Iris pigment epithelial cell (primary cell): ENCODE measurements at places on chromosomes 6 and 20.

DNA sequence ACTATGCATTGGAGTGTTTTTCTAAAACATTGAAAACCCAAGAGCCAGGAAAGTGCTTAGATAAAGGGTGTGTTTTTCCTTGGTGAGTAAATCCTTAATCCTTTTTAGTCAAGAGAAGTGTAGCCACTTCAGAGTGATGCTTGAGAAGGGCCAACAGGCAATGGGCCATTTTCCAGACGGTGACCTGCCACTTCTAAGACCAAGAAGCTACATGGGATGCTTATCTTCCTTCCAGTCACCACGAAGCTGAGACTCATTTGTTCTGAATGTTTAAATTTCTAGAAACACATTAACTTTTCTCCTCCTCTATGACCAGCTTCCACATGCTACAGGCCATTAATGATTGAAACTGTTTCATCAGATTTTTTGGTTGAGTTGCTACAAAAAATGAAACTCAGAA, 34.4 kb upstream of the NHSL1 start:
- DNase-seq, result no peak

DNA sequence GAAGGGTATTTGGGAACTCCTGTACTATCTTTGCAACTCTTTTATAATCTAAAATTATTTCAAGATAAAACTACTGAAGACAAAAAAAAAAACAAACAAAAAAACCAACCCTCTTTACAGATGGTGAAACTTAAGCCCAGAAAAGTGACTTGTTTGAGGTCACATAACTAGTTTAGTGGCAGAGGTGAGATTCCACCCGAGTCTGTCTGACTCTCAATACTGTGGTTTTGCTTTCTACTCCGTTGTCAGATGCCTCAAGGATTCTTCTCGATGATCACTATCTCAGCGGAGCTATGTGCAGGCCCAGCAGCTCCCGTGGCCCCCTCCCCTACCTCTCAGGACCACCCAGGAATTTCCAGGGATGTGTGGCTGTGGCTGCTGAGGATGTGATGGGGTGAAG, 36.1 kb upstream of the KCNB1 start:
- no peak for DNase-seq

DNA sequence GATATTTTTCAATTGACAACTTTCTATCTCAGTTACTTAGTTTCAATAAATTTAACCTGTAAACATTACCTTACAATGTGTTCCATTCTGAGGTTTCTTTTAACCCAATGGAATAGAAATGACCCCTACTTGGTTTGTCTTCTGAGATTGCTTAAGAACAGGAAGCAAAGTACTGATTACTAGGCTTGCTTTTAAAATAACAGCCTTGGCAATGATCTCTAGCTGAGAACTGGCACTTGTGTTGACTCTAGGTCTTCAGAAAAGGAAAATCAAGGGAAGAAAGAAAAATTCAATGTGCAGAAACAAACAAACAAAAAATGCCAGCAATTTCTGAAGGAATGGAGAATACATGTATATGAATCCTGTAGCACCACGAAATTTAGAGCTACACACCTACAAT, 66.1 kb downstream of the SYNE1 start:
- peak; percentile 71 for DNase-seq

DNA sequence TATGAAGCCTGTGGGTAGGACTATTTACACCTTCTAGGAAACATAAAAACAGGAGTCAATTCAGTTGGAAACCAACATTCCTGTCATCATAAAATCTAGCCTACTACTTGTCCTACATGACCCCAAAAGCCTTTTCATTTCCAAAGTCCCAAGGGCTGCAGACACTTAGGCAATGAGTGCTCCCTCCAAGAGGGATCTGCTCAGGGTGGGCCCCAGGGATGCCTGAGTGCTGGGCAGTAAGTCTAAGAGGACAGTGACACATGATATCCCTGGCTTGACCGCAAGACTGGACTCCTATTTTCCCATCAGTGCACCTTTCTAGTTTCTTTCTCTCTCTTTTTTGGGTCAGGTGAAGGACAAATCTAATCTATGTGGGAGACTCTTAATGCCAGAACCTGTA, 1101.3 kb downstream of the GRIK2 start:
- no peak for DNase-seq

DNA sequence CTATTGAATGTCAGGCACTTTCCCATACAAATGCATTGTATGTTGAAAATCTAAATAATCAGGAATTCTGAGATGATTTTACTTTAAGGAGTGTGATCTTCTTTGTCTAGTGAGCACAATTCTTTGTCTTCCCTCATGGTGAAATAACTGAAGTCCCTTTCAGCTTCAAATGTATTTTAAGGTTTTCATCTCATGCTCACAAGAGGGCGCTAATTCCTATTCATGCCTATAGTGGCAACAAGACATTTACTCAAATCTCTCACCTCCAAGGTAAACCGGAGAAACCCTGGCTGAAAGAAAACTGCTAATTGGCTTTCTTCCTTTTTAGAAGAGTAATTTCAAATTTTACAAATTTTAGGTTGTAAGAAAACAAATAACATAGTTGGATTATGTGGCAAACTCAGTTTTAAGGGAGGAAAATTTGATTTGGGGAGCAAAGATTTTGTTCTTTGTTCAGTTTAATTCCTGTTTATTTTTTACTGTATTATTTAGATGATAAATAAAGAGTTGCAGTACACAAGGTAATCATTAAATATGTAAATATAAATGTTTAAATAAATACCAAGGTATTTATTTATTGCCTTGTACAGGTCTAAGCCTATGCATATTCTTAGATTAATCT, 69.1 kb downstream of the SLC35F1 start:
- peak; percentile 42 for DNase-seq

GRCh38 chr6:135299256-135299655, 118.1 kb downstream of the MYB start:
- peak; percentile 90 for DNase-seq

- peak; percentile 36 for DNase-seq
These were observed 191.9 kb downstream of the MOXD1 start for GRCh38 chr6:132209351-132209750.

DNA sequence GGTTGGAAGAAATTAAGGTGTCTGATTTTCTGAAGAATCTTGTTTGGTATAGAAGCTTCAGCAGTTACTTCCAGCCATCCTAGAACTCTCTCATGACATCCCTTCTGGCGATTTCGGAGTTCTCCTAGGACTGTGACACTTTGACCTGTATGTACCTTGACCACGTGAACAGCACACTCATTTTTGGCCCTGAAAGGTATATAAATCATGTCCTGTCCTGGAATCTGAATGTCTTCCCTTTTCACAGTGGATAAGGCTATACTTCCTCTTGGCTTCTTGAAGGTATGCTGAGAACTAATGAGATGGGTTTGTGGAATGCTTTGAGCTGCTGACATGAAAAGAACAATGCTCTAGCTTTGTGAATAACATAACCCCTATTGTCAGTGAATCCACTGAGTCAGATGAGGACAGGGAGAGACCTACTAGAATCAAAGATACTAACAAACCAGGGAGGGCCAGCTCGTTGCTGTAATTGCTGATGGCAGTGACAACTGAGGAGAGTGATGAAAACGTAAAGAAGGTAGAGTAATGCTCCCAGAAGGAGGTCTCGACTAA, 6.0 kb upstream of the ZDHHC14 start:
- DNase-seq, result peak; percentile 3

GRCh38 chr6:90136837-90137568, 159.6 kb downstream of the BACH2 start:
- DNase-seq, result no peak

DNA sequence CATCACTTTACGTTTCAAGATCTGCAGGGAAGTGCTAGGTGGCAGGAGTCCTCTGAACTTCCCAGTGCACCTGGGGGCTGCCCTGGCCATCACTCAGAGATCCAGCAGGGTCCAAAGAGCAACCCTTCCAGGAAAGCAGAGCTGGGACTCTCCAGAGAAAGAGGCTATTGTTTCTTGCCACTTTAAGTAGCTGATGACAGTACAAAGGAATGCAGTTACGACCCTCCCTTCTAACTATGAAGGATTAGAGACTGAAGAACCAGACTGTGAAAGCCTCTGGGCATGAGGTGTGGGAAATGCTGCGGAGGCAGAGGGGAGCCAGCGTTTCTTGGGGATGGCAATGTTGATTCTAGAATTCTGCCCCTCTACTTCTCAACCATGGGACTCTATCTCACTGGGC, 189.1 kb upstream of the SUPT3H start:
- peak; percentile 50 for DNase-seq

DNA sequence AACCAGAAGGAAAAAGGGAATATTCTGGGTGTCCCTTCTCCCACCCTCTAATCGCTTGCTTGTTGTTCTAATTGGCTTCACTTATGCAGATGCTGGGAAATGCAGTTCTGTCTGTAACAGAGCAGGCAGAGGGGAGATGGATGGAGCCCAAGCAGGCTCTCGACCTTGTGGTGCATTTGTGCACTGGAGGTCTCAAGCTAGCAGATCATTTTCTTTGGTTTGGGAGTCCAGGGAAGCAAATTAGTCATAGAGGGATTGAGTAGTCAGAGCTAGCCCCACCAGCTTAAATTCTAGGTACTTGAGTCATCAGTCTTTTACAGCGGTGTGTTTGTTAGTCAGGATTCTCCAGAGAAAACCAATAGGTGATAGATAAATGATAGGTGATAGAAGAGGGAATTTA, 234.7 kb upstream of the ECI2 start:
- DNase-seq, result peak; percentile 96

GRCh38 chr20:63246490-63247288, 7.6 kb downstream of the NKAIN4 start:
- no peak for DNase-seq

GRCh38 chr20:53914091-53914780, 156.2 kb downstream of the BCAS1 start:
- peak; percentile 44 for DNase-seq

GRCh38 chr6:138468320-138469015, 30.8 kb downstream of the NHSL1 start:
- peak; percentile 81 for DNase-seq

DNA sequence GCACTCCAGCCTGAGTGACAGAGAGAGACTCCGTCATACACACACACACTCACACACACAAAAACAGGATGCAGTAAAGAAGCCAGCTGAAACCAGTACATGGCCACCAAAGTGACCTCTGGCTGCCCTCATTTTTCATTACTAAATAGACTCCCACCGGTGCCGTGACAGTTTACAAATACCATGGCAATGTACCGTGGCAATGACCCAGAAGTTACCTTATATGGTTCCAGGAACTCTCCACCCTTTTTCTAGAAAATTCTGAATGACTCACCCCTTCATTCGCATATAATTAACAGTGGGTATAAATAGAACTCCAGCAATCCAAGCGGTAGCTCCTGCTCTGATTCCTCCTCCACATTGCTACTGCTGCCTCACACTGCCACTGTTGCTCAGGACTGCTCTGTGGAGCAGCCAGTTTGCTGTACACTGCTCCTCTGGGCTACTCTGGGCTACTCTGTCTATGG, 57.7 kb downstream of the SNX5 start:
- DNase-seq, result peak; percentile 88

DNA sequence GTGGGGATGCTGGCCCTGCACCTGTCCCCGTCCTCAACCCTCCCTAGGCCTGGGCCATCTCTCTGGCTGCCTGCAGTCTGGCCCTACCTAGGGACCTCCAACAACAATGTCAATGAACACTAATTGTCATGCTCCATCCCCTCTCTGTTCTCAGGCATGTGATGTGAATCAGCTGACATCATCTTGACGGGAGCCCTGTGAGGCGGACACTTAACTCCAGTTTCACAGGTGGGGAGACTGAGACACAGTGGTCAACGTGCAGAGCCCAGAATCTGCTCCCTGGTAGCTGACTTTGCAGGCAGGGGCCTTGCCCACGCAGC, 762 bp upstream of the TCEA2 start:
- no peak for DNase-seq

DNA sequence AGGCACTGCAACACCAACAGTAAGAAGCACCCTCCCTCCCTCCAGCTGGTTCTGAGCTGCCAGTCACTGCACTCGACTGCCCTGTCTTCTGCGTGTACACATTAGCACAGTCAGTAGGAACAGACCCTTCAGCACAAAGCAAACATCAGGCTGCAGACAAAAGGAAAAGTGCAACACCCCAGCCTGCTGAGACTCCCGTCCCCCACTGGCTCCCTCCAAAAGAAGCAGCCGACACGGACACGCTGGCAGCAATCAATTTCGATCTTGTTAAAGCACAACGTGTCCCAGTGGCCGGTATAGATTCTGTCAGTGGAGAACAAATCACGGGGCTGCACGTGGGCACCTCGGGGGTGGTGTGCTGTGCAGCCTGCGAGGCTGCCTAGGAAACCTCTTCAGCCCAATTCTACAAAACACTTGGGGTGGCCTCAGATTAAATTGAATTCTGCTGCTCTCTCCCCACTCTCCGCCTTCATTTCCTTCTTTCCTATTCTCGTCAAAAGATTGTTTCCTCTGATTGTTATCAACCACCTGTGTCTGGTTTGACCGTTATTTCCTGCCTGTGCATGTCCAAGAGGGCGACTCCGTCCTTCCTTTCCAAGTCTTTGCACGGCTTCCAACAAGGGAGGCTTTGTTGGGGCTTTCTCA, 38.7 kb downstream of the TRAF3IP2 start:
- peak; percentile 27 for DNase-seq

- DNase-seq, result peak; percentile 4
These were observed 435.7 kb upstream of the FKBP1C start for GRCh38 chr6:62775427-62776022.

DNA sequence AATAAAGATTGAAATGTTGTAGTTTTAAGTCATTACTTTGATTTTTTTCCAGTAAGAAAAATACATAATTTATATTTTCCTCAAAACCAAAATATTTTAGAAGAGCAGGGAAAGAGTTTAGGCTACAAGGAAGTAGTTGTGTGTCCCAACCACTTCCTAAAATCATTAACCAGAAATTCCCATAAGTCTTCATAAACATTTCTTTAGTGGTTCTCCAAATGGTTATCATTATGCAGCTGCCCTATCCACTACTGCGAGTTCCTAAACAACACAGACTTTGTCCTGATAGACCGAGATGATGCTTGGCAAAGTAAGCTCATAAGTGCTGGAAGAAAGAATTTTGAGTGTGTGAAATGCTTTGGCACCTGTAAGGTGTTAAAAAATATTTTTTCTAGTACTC, 93.6 kb downstream of the ARMC2 start:
- DNase-seq, result no peak

DNA sequence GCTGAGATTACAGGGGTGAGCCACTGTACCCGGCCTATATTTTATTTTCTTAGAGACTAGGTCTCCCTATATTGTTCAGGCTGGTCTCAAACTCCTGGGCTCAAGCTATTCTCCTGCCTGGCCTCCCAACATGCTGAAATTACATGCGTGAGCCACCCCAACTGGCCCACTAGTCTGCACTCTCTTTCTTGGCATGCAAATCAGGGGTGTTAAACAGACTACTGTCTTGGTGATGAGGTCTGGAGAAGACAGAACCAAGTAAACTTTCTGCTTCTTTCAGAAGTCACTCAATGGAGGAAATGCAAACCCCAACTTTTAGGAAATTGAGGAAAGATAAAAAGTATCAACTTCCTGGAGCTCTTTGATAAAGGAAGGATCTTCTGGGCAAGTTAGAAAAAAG, 8.0 kb upstream of the TUBB2B start:
- no peak for DNase-seq

GRCh38 chr6:67102743-67103142, 1395.7 kb upstream of the EYS start:
- peak; percentile 9 for DNase-seq

GRCh38 chr20:34680586-34681175, 3.8 kb upstream of the PIGU start:
- peak; percentile 11 for DNase-seq
